Right kidney (tissue), 9 donors: ENCODE measurements at places on chromosomes 2 and 18.

GRCh38 chr2:202410092-202410491 lies 34.0 kb downstream of the BMPR2 start:
- DNase-seq = no peak

- no peak for DNase-seq
Measured at GRCh38 chr2:226308323-226308680, 491.3 kb downstream of the IRS1 start.

- DNase-seq = no peak
Measured at GRCh38 chr2:26887151-26887550, 39.2 kb downstream of the DPYSL5 start.

DNA sequence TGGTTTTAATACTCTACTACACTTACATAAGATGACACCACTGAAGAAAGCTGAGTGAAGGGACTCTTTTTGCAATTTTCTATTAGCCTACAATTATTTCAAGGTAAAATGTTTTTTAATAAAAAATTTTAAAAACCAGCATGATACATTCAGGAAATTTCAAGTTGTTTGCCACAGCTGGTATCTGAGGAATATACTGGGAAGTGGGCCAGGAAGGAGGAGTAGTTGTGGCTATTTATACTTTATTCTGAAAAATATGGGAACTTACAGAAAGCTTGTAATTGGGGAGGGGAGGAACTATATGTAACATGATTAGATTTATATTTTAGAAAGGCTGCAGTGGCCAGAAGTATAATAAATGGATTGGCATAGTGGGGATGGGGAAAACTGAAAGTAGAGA lies 40.8 kb downstream of the WDR35 start:
- no peak for DNase-seq

DNA sequence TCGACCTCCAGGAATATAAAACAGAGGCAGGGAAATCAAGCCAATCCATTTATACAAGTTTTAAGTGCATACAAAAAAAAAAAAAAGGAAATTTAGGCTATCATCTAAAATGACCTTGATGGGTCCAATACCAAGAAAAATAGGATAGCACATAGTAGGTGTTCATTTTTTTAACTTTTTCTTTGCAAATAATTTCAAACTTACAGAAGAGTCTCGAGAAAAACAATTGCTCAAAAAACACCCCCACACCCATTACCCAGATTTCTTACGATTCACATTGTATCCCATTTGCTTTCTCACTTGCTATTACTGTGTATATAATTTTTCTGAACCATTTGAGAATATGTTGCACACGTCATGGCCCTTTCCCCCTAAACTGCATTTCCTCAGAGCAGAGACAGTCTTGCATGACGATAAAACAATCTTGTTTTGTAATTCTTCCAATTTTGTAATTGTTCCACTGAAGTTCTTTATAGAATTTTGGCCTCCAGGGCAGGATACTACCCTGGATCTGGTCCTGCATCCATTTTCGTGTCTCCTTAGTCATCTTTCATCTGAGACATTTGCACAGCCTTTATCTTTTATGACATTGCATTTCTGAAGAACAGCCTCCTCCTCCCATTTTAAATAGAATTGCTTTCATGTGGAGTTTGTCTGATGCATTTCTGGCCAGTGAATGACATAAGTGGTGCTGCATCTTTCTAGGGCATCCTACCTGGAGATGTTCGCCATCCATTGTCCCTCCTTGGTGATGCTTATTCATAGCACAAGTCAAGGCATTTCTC lies 68.9 kb downstream of the CYB5A start:
- no peak for DNase-seq

DNA sequence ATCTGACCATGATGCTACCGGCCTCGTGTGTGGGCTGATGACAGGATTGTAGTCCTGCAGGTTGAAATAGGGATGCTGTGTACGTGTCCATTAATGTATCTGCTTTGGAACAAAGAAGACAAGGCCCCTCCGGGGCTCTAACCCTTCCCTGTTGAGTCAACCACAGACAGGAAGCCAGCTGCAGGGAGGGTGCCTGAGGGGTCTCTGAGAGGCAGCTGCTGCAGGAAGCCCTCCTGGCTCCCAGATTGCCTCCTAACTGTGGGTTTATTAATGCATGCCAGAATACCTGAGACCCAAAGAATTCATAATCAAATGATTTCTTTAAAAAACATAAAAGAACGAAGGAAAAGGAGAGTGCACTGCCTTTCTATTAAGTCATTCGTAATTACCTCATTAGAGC lies 140.4 kb downstream of the CELF4 start:
- DNase-seq = no peak

- no peak for DNase-seq
Measured at GRCh38 chr18:7778181-7778580, 211.1 kb downstream of the PTPRM start.

GRCh38 chr2:24517247-24517646 lies 26.2 kb downstream of the NCOA1 start:
- DNase-seq = no peak
